ENCODE measurements at places on chromosomes 2 and 18.

DNA sequence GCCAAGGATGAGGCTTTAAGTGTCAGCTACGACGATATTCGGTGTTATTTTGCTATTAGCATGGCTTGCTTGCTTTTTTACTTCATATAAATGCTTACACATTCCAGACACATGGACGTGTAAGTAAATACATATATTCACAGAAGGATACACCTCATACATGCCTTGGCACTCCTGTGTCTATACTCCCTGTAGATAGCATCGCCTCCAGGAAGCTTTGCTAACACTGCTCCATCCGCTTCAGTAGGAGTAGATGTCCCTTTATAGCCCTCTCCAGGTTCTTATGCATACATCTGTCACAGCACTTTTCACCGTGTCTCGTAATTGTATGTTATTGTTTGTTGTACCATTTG is 27.5 kb upstream of the KCTD1 start:
- DNase-seq = peak; percentile 81

DNA sequence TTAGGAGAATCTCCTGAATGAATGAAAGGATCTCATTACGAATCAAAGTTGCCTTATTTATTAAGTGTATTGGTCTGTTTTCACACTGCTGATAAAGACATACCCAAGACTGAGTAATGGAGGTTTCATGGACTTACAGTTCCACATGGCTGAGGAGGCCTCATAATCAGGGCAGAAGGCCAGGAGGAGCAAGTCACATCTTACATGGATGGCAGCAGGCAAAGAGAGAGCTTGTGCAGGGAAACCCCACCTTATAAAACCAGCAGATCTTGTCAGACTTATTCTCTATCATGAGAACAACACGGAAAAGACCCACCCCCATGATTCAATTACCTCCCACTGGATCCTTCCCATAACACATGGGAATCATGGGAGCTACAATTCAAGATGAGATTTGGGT is 785.2 kb upstream of the POU3F3 start:
- DNase-seq = peak; percentile 4

GRCh38 chr2:68767031-68767961 is 32.7 kb downstream of the ARHGAP25 start:
- DNase-seq = peak; percentile 87

DNA sequence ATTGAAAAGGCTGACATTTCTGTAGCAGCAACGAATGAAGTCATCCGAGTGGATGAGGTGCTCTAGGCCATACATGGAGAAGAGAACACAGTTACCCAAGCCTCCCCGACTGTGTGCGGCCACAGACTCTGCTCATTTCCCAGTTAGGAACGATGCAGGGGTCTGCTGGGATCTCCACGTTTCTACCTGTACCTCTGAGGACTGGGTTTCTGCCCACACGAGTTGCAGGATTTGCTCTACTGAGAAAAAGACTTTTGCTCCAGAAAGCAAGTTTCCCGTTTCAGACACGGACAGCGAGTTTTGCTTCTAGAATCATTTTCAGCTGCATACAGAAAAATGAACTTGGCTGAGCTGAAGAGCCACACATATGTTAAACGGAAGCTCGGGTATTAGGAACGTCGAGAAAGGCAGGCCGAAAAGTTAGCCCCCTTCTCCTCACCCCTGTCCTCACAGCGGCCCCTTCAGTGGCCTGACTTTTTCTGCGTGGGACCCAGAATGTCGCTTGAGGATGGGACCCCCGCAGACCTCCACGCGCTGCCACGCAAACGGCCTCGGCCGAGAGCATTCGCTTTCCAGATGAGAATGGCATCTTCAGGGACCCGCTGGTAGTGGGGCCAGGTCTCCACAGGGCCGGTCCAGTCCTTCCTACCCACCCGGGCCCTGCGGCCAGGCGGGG is 582 bp upstream of the RAB31 start:
- DNase-seq = peak; percentile 51

- DNase-seq = peak; percentile 93
Measured at GRCh38 chr18:70907673-70908072, 618.8 kb downstream of the SOCS6 start.

DNA sequence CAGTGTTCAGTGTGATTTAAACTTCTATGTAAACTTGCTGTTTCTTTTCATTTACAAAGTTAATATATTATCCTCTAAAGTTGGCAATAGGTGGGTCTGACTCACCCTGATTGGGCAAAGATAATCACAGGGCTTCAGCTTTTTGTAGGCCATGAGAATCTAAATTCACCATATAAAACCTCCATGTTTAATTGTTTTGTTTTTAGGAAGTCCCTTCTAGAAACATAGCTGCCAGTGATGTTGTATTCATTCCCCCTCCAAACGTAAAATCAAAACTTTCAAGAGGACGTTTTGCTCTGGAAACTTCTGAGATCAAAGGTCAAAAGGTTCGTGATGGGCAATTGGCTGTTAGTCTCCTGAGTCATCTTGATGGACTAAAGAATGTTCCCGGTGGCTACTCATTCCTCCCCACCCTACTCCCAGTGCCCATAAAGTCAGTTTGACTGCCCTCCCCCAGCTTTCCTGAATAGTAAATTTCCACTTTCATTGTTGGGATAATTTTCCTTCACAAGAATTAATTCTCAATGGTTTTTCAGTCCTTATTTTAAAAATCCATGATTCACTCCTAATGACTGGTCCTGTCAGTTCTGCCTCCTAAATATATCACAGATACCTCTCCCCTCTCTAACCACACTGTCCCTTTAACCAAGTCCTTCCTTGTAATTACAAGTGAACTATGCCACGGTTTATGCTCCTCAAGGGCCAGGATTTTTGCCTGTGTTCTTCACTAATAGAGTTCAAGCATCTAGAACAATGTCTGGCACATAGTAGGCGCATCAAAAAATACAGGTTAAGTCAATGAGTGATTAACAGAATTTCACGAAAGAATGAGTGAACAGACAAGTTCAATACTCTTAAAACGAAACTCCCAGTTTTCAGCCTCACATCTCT is 164.4 kb upstream of the VRK2 start:
- DNase-seq = peak; percentile 47

DNA sequence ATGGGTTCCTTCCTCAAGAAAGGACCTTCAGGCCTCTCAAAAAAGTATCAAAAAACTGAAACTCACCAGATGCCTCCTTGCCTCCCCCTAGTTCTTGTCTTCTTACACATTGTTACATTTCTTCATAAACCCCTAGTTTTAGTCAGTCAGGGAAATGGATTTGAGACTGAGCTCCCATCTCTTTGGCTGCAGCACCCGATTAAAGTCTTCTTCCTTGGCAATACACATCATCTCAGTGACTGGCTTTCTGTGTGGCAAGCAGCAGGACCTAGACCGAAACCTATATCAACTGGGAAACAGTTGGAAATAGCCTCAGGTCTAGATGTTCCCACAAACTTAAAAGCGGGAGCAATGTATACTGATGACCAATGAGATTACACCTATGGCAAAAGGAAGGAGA is 512.2 kb upstream of the PKDCC start:
- no peak for DNase-seq

DNA sequence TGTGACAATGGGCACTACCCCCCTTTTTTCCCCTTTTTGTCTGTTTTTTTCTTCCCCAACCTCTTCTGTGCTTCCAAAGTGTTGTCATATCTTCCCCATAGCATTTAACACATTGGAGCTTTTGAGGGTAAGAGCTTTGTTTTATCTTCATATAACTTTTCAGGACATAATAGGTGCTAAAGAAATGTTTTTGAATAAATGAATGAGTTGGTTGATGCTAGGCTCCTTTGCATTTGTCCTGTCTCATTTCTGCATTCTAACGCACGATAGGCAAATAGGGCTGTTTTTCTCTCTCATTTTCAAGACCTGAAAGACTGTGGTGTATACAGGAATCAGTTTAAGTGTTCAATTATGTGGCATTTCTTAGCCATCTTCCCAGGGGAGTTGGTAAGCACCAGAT is 832 bp upstream of the COPS7B start:
- no peak for DNase-seq

DNA sequence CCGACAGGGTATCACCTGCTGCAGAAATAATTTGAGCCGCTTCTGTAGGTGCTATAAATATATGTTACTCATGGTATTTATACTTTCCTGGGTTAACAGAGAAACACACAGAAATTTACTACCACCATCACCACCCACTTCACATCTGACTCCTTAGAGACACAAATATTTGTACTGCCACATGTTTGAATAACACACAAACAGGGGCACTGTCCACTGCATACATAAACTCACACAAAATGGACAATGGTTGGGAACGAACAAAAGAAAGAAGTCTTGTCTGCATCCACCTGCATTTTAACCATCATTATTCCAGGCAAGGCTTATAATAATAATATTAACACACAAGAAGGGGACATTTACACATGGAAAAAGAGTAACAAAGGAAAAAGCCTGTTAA is 24.0 kb downstream of the IMMT start:
- DNase-seq = peak; percentile 76

- no peak for DNase-seq
Measured at GRCh38 chr2:159089543-159089942, 121.1 kb downstream of the TANC1 start.

Data from DMS53 (cell line).